Breast epithelium (tissue), 4 donors: ENCODE measurements at places on chromosomes 3 and 15.

GRCh38 chr15:68808770-68809169, 11.9 kb downstream of the ANP32A start:
- DNase-seq: no peak

GRCh38 chr3:54349231-54349652, 226.9 kb downstream of the CACNA2D3 start:
- DNase-seq: no peak

GRCh38 chr3:11273891-11274291, 1.7 kb downstream of the ATG7 start:
- DNase-seq: no peak

GRCh38 chr3:112605285-112605684, 35.7 kb downstream of the CCDC80 start:
- no peak for DNase-seq

GRCh38 chr3:136733317-136733833, 18.8 kb downstream of the STAG1 start:
- no peak for DNase-seq

DNA sequence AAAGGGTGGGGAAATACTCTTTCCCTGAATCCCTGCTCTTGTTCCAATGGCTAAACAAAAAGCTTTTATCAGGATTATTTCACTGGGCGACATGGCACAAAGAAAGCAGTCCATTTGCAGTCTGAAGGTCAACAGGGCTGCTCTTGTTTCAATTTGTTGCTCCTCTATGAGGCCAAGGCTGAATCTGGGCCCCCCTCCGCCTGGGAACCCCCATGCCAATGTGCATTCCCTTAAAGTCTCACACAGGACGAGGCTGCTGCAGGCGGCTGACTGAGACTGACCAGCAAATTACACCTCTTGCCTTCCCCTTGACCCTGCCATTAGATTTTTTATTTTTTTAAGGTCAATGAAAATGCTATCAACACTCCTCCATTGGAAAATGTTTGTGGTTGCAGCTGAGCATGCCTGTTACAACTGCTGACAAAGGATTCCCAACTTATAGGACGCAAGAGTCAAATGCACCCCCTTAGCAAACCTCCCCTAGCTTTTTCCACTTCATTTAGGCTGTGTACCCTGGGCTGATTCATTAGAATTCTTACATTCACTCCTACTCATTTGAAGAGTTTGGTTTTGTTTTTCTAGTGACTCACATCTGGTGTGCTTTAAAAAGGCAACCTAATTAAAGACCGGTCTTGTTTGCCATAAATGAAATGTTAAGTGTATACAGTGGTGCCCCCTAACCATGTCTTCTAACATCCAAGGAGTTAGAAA, 60.8 kb upstream of the ARHGEF3 start:
- no peak for DNase-seq

- no peak for DNase-seq
Measured at GRCh38 chr15:59400103-59400813, 27.6 kb upstream of the MYO1E start.

DNA sequence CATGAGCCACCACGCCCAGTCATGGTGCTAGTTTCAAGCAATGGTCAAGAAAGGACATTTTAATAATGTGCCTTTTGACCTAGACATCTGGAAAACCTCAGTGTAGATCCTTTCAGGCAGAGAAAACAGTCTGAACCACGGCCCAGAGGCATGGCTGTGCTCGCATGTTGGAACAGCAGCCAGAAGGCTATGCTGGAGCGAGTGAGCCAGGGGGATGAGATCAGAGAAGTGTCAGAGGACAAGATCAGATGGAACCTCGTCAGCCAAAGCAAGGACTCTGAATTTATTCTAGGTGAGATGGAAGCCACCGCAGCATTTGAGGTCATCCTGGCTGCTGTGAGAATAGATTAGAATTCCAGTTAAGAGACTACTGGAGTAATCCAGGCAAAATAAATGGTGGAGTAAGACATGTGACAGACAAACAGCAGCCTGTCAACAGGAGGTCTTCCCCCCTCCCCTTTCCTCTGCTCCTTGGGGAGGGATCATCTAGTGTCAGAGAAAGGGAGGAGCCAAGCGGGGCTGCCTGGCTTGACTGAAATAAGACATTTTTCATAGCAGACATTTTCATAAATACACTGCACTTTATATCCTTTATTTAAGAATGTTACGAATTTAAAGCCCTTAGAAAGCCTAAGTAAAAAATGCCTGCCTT, 40.4 kb upstream of the ACKR4 start:
- DNase-seq: no peak

GRCh38 chr3:161414907-161415306, 43.6 kb upstream of the SPTSSB start:
- DNase-seq: no peak

- DNase-seq: no peak
Measured at GRCh38 chr3:190545191-190545590, 31.3 kb downstream of the IL1RAP start.

DNA sequence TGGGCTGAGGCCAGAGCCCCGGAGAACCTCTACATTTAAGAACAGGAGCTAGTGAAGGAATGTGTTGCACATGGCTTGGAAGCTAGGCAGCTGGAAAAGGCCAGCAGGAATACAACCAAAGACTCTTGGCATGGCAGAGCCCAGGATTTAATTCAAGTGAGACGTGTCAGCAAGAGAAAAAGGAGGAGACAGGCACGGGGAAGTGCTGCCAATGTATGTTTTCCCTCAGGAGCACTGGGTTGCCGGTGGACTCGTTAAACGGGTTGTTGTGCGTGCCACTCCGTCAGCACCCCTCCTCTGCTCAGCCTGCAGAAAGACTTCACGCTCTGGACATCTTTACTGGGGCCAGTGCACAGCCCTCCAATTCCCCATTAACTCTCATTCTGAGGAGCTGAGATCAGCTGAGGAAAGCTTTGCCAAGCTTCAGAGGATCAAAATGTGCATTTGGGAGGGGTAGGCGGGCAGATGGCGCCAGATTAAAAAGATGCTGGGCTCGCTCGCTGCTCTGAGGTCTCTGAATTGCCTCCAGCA, 103.7 kb downstream of the PDZRN3 start:
- peak; percentile 68 for DNase-seq

GRCh38 chr15:31344823-31345605, 18.4 kb downstream of the KLF13 start:
- DNase-seq: no peak

- DNase-seq: no peak
Measured at GRCh38 chr3:132079147-132079546, 44.3 kb upstream of the CPNE4 start.

DNA sequence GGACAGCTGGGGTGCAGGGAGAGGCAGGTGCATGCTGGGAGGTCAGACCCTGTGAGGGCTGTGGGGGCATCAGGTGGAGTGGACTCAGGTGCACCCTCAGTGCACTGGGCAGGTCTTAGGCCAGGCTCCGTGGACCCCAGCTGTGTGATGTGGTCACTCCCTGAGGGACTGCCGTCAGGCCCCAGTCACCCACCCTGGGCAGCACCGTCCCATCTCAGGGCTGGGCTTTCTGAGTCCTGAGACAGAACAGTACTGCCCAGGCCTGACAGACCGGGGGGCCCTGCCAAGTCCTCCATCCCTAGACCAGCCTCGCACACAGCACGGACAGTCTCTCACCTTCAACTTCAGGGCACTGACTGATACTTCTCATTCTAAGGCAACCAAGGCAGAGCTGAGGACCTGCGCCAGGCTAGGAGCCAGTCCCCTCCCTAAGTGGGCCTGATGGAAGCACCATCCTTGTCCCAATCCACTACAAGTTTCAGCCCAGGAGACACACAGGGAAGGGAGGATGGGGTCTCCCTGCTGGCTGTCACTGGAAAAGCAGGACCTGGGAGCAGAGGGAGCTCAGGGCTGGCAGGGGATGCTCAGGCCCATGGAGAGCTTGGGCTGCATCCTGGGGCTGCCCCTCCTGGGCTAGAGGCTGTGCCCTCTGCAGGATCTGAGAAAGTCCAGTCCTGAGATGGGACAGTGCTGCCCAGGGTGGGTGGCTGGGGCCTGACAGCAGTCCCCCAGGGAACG, 86.3 kb downstream of the LMLN start:
- DNase-seq: no peak

DNA sequence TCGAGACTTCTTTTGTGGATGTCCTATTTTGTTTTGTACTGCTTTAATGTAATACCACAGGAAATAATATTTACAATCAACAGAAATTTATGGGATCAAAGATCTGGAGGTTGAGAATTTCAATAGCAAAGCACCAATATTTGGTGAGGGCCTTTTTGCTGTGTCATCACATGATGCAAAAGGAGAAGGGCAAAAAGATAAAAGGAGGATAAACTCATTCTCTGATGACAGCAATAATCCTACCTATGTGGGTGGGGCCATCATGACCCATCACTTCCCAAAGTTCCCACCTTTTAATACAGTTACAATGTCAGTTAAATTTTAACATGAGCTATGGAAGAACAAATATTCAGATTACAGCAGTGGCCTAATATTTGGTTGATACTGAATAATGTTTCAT, 832.9 kb downstream of the OTOL1 start:
- no peak for DNase-seq

- no peak for DNase-seq
Measured at GRCh38 chr15:96699871-96700401, 369.4 kb downstream of the NR2F2 start.

DNA sequence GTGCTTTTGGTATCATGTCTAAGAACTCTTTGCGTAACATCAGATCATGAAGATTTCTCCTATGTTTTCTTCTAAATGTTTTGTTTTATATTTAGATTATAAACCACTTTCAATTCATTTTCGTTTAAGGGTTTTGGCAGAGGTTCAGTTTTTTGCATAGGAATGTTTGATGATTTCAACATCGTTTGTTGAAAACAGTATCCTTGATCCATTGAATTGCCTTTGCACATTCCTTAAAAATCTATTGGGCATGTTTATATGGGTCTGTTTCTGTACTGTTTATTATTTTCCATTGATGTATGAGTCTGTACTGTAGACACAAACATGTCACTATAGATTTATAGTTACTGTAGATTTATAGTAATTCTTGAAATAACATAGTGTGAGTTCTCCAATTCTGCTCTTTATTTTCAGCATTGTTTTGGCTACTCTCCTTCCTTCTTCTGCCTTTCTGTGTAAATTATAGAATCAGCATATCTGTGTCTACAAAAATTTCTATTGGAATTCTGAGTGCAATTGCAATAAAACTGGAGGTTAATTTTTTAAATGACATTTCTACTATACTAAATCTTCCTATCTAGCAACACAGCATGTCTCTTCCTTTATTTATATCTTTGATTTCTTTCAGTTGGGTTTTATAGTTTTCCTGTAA, 374.0 kb downstream of the SV2B start:
- no peak for DNase-seq
